Central memory CD4-positive, alpha-beta T cell (primary cell): ENCODE measurements at places on chromosomes 16 and 17.

DNA sequence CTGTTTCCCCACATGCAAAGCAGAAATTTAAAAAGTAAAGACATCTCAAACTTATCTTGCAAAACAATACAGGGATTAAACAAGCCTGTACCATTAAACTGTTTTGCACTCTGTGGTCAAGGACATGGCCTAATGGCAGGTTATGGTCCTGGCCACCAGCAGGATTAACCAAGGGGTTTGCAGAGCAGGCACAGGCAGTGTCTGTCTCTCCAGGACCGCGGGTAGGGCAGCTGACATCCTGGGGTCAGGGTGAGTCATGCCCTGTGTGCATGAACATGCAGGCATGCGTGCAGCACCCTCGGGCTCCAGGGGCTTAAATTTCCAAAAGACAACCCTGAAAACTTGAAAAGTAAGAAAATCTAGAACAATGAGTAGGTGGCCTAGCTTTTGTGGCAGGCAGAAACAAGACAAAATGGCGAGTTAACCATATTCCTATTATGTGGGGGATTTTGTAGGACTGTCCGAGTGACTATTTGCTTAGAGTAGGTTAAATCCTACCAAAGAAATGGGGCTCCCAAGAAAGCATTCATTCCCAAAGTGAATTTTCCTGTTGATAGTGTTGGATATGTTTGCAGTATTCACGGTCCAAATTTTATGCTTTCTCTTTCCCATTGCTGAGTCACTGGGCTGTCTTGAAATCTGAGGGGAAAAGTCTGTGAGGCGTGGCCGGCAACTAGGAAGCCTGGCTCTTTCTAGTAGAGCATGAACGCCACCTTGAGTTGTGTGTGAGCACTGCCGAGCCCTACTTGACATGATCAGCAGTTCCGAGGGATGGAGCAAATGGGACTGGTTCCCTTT, 158.4 kb upstream of the FAM20A start:
- DNase-seq = no peak

- no peak for DNase-seq
Observed at GRCh38 chr17:57874434-57875289, 24.8 kb upstream of the MRPS23 start.

DNA sequence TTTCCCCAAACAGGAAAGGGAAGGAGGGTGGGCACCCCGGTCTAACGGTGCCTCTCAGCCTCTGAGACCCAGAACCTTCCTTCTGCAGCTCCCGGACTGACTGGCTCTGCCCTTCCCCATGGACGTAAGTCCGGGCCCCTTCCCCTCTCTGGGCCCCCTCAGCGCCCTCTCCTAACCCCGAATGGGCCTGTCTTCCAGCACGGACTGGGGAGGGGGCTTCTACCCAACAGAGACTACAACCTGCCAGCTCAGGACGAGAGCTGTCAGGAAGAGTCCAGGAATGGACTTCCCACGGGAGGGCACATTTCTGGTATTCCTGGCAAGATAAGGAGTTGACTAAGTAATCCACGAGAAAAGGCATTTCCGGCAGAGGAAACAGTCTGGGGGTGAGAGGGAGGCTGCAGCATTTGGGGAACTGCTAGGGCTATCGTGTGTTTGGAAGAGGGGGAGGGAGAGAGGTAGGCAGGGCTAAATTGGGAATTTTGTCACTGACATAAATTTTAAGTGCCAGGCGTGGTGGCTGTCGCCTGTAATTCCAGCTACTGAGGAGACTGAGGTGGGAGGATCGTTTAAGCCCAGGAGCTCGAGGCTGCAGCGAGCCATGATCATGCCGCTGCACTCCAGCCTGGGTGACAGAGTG, 12.1 kb upstream of the ALDOA start:
- no peak for DNase-seq

- no peak for DNase-seq
Observed at GRCh38 chr16:48203974-48204824, 39.9 kb upstream of the LONP2 start.

DNA sequence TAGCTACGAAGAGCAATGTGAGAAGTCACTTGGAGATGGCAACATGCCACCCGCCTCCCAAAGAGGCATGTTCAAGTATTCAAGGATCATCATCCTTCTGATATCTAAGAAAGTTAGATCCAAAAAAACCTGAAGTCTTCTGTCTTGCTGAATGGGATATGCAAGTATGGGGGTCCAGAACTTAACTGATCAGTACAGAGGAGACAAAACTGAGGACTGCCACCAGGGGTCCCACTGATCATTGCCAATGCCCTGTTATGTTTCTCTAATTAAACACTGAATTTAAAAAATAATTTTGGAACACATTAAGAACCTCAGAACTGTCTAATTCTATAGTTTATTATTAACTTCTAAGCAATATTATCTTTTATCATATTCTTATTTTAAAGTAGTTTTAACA, 99.7 kb downstream of the CDH8 start:
- no peak for DNase-seq

GRCh38 chr16:73339821-73340220, 291.9 kb upstream of the ZFHX3 start:
- no peak for DNase-seq

DNA sequence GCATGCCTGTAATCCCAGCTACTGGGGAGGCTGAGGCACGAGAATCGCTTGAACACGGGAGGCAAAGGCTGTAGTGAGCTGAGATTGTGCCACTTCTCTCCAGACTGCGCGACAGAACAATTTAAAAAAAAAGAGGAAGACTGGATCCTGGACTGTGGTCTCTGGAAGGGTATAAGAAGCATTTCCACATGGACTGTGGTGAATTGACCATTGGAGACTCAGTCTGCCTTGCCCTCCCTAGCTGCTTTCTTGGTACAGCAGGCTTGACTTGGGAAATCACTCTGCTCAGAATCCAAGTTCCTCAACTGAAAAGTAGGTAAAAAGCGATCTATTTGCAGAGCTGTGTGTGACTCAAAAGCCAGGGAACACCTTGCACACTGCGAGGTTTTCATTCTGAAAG, 1.0 kb upstream of the MGRN1 start:
- DNase-seq = no peak

DNA sequence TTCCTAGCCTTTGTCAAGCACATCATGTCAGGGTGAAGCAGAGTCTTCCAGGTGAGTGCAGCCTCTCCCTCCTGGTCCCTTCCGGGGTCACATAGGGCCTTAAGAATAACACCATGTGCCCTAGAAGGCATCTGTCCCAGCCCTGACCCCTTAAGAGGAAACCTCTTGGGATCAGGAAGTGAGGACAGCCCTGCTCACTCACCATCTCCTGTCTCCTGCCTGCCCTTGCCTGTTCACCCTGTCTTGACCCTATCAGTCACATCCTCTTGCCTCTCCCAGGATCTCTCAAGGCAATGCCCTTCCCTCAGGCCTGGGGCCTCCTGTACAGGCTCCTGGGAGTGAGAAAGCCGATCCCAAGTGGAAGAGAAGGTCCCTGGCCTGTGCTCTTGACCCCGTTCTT, 13.9 kb downstream of the MYL4 start:
- no peak for DNase-seq
